Gastrocnemius medialis (tissue), 4 donors: ENCODE measurements at places on chromosomes 11 and 22. TPM values are rescaled to one million over a fixed set of nuclear protein-coding genes. Genes with fewer than 3 reads are reported as not detected.
A peak's percentile ranks its signal among the peaks of the same experiment; 100 is the strongest.

The PATE2 gene
- total RNA-seq = not detected

The MISFA gene
- 4.5 TPM for total RNA-seq

GRCh38 chr22:39524753-39525657, 4.6 kb downstream of the ATF4 start:
- DNase-seq = no peak

DNA sequence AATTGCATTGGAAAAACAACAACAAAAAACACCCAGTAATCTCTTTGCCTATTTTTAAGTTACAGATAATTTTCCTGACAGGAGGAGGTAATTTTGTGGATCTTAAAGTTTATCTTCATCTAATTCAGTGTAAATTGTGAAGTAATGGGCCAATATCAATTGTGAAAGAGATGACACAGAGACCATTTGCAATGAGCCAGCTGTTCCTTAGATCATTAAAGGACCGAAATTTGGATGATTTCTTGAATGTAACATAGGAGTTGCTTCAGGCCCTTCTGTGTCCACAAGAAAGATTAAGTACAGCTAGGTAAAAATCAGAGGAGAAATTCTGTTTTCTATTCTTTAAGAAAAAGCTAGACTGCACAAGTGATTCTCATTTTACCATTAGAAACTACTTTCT, 718.5 kb upstream of the ANO3 start:
- no peak for DNase-seq

DNA sequence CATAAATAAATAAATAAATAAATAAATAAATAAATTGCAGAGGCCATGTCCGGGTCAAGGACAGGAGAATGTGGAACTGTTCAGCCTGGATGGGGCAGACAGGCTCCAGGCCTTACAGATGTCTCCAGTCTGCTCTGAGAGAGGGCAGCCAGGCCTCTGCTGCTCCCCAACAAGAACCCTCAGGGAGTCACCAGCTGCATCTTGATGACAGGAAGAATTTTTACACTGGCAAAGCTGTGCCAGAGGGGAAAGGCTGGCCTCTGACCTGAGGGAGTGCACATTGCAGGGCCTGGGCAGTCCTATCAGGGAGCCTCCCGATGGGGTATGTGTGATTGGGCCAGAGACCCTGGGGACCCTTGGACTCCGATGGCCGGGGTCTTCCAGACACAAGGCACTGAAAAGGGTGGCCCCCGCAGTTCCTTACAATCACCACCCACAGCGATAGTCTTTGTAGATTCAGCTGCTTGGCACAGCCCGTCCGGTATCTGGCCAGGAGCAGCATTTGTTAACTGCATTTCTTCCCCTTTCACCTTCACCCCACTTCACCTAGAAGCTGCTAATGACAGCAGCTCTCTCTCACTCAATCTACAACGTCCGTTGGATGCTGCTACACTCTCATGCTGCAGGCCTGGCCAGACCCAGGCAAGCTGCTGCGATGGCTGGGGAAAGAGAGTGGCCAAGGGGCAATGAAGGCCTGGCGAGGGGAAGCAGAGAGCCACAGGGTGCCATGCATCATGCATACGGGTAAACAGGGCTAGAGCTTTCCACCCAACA, 8.1 kb downstream of the MOGAT2 start:
- no peak for DNase-seq

DNA sequence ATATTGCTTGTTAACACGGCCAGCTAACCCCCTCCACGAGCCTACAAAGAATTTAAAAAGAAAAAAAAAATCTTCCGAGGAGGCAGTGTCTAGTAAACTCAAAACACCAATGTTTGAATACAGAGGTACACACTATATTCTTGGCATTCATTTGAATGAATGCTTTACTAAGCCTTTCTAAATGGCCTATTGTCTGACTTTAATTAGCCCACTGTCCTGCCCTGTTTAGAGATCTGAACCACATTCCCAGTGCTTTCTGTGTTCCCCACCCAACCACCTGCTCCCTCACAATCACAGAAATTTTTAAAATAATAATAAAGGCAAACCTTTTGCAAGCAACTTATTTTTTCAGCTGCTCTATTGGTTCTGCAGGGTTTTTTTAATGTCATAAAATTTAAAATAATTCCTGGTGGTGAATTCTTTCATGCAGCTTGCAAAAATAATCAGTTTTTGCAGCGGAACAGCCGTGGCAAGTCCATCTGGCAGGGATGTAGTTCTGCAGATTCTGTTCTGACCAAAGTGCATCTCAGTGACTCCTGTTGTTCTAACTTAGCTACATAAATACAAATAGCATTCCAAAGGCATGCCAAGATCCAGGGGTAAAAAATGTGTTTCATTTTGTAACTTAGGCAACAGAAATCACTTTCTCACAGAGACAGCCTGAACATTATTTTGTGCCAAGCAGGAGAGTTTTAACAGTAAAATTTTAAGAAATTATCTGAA, 23.8 kb downstream of the POU2AF2 start:
- no peak for DNase-seq

DNA sequence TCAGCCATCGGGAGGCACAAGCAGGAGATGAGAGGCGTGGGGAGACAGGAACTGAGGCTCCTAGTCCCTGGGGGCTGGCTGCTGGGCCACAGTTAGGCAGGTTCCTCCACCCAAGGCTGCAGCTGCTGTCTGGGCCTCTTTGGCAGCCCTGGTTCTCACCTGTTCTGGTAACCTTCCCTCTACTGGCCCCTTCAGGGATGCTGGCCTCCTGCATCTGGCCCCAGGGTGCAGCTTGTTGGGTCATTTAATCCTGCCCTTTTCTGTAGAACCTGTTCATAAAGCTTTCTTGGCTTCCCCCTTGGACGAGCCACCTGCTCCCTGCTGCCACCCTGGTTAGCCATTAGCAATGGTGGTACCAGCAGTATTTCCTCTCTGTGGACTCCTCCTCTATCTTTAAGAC, 5.5 kb downstream of the USH1C start:
- no peak for DNase-seq

- no peak for DNase-seq
Observed at GRCh38 chr11:58134151-58134550, 8.8 kb upstream of the OR9I1 start.

- DNase-seq = peak; percentile 83
Observed at GRCh38 chr11:76186776-76187279, 19.5 kb downstream of the WNT11 start.

DNA sequence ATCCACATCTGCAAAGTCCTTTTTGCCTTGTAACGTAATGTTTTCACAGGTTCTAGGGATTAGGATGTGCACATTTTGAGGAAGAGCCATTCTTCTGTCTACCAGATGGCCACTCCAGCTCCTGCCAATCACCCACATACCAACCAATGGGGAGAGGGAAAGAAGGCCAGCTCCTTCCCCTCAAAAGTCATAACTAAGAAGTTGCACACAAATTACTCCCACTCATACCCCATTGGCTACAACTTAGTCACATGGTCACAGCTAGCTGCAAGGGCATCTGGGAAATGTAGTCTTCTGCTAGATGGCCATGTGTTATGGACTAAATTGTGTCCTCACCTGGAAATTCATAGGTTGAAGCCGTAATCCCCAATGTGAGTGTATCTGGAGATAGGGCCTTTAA, 15.4 kb upstream of the MYOD1 start:
- no peak for DNase-seq

DNA sequence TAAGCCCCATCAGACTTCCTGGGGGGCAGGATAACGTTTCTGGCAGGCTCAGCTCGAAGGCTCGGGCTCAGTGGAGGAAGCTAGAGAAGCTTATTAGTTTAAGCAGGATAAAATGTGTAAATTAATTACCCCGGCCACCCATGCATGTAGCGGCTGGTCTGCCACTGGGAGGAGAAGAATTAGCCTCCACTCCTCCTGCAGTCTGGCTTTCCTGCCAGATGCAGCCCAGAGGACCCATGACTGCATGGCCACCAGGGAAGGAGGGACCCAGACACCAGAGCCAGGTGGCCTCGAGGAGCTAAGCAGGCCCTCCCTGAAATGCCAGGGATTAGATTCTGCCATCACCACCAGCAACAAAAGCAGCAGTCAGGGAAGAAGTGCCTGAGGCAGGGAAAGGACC, 32.3 kb downstream of the TRIM29 start:
- DNase-seq = no peak

- no peak for DNase-seq
Observed at GRCh38 chr11:86610559-86611341, 61.7 kb downstream of the ME3 start.

GRCh38 chr11:134636071-134636470, 224.0 kb upstream of the B3GAT1 start:
- no peak for DNase-seq
